NB4 (cell line): ENCODE measurements at places on chromosomes 2 and 18.
A peak's percentile ranks its signal among the peaks of the same experiment; 100 is the strongest.

- DNase-seq, result peak; percentile 29
These were observed 169.9 kb downstream of the MC4R start for GRCh38 chr18:60202708-60203107.

- no peak for DNase-seq
These were observed 92.0 kb downstream of the SMIM21 start for GRCh38 chr18:75335511-75335910.

DNA sequence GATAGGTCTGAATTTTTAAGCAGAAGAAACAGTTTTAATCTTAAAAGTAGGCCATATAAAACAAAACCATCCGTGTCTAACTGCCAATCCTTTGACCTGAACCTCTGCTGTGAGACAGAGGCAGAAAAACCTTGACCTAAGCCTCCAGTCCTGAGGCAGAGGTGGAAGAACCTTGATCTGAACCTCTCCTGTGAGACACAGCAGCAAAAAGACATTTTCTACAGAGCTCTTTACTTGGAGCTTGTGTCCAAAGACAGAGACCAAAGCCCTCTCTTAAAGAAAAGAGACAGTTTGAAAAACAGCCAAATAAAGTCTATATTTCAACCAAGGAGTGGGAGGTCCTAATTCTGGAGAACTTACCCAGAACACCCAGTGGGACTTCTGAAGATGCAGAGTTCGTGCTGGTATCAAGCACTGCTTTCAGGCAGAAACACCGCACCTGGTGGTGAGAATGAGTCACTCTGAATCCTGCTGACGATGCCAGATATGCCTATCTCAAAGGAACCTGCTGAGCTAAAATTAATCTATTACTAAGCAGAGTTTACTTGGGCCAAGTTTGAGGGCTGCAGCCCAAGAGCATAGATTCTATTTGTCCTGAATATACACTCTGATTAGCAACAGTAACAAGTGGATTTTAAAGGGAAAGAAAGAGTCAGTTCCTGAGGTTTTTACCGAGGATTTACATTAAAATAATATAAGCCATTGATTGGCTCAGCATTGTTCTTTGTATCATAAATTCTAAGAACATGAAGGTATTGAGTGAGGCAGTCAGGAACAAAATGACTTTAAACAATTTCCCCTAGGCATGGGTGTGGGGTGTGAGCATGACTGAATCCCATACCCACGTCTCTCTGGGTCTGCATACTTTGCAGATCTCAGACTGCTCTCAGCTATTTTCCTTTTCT, 806.4 kb downstream of the TRIB2 start:
- DNase-seq, result no peak

GRCh38 chr2:127177617-127178263, 42.4 kb downstream of the CYP27C1 start:
- DNase-seq, result no peak

GRCh38 chr2:162839419-162839818, 852 bp upstream of the KCNH7 start:
- no peak for DNase-seq

DNA sequence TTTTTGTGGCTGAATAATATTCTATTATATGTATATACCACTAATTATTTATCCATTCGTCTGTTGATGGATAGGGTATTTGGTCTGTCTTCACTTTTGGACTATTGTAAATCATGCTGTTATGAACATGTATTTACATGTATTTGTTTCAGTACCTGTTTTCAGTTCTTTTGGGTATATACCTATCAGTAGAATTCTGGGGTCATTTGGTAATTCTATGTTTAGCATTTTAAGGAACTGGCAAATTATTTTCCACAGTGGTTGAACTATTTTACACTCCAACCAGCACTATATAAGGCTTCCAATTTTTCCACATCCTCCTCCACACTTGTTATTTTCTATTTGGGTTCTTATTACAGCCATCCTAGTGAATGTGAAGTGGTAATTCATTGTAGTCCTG, 12.4 kb upstream of the TANK start:
- DNase-seq, result no peak

GRCh38 chr18:48580782-48581181, 42.0 kb downstream of the CTIF start:
- no peak for DNase-seq
